ENCODE measurements at places on chromosomes 6 and 20.
A peak's percentile ranks its signal among the peaks of the same experiment; 100 is the strongest.

- no peak for DNase-seq
Measured at GRCh38 chr6:129252377-129253071, 369.6 kb downstream of the LAMA2 start.

- DNase-seq: no peak
Measured at GRCh38 chr20:16541878-16542277, 31.4 kb downstream of the KIF16B start.

DNA sequence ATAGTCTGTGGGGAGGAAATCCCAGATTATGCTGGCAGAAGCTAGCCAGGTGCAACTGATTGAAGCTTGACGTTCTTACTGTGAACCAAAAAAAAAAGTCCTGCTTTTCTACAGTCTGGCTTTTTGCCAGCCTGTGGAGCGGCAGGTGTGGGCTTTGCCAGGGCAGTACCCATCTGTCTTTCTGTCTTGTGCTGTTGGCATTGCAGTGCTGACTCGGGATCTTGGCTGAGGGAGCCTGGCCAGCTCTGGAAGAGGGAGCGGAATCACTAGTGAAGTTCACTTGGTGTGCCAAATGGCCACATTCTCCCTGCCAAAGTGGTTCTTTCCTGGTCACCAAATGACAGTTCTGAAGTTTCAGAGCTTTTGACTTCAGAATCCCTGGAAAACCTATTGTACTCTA, 5.0 kb downstream of the KIF3B start:
- DNase-seq: no peak

GRCh38 chr6:13554929-13555333, 19.5 kb upstream of the SIRT5 start:
- DNase-seq: no peak

GRCh38 chr6:42978487-42978838, 518 bp downstream of the PEX6 start:
- no peak for DNase-seq

DNA sequence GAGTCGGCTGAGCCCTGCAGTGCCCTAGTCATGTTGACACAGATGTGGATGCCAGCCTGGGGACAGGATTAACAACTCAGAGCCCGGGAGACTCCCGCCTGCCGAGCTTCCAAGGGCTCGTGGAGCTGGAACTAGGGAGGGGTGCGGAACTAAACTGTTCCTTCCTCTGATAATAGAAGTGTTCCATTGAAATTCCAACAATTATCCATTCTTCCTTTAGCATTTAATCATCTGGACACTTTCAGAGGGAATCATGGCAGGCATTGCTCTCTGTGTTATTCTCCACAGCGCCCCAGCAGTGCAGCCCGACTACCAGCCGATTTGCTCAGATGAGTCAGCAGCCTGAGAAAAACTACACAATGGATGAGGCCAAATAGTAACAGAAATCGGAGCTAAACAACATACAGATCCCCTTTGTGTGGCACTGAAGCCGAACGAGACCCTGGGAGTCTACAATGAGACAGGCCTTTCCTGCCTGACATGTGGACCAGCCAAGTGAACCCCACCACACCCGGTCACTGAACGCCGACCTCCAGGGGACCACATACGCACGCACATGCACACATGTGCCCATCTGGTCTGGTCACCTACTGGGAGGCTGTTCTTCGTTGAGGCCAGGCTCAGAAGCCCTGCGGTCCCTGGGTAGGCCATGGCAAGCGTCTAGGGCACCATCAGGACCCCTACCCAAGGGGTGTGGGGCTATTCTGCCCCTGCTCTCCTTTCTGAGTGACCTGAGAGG, 238.4 kb upstream of the AFDN start:
- DNase-seq: peak; percentile 74

DNA sequence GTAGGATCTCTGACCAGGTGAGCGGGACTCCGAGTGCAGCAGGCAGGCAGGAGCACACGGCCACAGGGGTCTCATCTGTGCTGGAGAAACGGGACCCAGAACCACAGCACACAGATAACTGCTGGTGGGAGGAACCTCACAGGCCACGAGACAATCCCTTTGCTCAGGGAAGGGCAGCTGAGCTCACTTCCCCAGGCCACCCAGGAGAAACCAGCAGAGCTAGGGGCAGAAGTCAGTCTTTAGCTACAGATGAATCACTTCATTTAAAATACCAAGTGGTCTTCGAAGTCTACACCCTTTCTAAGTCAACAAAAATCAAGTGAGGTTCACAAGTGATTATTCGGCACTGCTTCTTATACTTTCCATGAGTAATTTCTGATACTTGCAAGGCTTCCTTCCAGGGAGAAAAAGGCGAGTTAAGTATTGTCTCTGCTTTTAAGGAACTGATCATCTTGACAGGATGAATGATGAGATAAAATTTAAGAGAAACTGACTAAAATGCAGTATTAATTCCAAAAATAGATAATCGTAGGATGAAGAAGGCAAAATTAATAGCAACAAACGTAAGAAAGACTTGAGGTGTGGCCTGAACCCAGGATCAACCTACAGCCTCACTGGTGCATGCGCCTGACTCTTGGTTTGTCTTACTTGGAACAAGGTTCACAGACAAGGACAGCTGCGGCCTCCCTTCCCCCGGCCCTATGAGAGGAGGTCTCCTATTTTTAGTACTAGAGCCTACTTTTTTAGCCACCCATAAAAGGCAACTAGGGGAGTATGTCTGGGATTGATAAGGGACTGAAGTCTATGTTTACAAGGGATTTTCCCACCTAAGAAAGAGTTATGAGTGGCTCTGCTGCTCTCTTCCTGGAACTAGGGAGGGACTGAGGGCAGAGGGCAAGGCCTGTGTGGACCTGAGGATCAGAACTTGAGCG, 233.6 kb downstream of the TTLL2 start:
- no peak for DNase-seq

DNA sequence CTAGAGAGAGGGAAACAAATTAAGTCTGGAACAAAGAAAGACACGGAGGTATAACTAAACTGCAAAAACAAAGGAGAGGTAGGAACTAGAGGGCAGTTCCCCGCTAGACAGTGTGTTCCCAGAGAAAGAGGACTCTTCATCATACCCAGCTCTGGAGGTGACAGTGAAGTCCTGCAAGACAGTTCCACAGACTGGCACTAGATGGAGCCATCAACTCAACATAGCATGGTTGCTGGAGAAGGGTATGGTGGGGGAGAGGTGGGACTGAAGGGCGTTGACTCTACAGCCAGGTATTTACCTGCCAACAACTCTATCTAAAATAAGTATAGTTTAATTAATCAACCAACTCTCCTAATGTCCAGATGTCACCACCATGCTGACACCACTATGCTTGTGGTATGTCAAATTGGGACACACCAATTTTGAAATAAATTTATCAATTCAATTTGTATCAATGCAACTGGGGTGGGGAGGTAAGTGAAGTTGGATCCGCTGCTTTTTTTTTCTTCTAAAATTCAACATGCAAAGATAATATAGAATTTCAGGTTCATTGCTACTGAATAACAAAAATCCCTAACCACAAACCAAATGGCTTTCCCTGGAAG, 9.7 kb downstream of the BACH2 start:
- DNase-seq: no peak

DNA sequence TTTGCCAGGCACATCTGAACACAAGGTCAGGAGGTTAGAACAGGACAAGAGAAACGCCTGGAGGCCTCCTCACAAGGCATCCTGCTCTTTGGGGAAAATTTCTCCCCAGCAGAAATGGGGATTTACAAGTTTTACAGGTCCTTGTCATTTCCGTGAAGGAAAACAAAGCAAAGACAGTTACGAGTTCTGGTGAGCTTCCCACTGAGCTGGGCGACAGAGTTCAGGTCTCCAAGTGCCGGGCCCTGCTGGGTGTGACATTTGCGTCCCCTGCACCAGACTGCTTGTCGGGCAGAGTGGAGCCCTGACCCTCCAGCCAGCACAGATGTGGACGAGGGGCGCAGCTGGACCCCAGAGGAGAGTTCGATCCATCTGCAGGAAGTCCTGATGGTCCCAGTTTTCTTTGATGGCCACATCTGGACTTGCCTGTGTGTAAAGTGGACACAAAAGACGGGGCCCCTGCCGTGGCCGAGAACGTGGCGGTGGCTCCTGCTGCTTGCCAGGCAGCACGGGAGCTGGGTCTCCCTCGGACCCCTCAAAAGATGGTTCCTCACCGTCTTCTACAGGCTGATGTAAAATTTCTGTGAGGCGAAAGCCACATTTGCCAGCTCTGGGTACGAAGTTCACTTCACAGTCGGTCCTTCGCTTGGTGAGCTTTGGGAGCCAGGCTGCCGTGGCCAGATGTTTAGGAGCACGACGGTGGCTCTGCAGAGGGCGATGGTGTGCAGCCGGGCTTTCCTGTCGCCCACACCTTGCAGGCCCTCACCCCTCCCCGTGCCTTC, 5.2 kb upstream of the ADRM1 start:
- no peak for DNase-seq

- no peak for DNase-seq
Measured at GRCh38 chr6:36389353-36389752, 1.9 kb upstream of the ETV7 start.

DNA sequence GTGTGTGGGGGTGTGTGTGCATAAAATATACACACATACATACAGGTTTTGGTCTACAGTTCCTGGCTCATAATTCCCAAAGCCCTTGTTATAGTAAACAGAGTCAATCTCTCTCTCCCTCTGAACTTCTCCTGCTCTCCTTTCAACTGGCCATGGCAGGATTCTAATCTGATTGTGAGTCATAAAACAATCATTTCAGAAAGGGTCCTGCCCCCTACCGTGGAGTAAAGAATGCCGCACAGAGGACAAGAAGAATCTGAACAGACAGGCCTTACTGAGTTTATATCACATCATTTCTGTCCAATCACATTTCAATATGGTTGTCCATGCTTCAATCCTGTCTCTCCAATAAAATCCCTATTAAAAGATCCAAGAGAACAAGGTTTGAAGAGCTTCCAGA, 416.9 kb downstream of the FRK start:
- DNase-seq: no peak

DNA sequence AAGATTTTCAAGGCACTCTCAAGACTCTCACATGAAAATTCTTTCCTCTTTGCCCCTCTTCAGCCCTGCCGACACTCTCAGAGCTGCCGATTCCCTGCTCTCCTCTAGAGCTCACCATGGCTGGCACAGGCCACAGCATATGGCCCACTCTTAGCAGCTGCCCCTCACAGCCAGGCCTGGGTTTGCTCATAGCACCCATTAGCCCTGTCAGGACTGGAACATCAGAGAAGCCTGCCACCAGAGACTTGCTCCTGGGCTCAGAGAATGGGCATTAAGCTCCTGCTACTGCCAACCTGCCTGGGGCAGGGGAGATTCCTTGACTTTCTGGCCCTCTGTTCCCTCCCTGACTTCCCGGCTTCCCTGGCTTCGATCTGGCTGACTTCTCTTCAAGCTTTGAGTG, 96.7 kb downstream of the LRFN2 start:
- DNase-seq: no peak

DNA sequence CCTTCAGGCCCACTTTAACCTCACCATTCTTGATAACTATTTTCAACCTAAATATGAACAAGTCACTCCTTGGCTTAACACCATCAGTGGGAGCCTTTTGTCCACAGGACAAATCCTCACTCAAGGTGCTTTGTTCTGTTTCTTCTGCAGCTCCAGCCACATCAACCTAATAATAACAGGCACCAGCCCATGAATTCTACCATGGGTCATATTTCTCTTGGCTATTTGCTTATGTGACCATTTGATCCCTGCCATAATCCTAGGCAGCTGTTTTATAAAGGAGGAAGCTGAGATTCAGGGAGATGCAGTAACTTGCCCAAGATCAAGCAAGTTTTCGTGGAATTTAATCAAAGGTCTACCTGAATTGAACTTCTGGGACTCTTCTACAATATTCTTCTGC, 561.3 kb downstream of the DHX35 start:
- no peak for DNase-seq

DNA sequence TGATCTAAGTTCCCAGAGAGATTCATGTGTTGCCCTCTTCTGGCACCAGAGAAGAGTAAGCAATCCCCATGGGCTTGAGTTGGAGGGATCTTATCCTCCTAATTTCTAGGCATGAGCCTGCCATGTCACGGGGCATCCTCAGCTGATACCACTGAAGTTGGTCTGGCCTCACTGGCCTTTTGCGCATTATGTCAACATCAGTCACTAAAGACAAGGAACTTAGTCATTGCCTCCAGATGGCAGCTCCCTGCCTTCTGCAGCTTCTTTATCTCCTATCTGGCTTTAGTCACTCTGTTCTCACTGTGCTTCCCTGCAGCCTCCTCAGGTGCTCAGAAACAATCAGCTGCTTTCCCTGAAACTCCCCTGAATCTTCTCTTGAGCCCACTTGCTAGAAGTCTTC, 312.2 kb downstream of the ADGRG6 start:
- no peak for DNase-seq

GRCh38 chr6:46437671-46438221, 53.5 kb downstream of the RCAN2 start:
- no peak for DNase-seq

GRCh38 chr6:87529221-87529620, 56.4 kb downstream of the SLC35A1 start:
- DNase-seq: no peak

- no peak for DNase-seq
Measured at GRCh38 chr6:47967843-47968242, 143.2 kb downstream of the PTCHD4 start.

DNA sequence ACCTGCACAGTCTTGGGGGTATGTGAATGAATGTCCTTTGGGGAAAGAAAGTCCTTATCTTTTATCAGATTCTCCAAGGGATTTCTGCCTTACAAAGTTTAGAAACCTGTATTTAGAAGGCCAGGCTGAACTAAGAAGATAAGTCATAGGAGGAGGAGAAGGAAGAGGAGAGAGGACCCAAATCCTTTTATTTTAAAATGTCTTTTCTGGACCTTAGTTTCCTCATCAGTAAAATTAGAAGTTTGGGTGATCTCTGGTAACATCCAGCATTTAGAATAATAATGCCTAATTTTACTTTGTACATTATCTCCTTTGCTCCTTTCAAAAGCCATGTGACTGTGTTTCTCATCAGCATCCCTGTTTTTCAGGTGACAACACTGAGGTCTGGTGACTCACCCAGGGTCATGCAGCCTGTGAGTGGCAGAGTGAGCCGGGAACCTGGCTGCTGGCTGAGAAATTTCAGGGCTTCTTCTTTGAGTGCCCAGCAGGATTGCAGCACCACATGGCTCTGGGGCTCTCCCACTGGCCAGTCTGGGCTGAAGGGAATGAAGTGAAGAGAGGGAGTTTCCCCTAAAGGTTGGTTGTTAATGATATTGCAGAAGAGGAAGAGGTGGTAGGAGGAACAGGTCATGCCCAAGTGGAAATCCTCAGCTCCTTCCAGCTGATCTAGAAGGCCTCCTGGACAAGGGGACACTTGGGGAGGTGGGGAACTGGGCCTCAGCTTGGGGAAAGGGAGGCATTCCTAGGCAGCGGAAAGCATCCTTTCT, 34.0 kb downstream of the VEGFA start:
- no peak for DNase-seq

DNA sequence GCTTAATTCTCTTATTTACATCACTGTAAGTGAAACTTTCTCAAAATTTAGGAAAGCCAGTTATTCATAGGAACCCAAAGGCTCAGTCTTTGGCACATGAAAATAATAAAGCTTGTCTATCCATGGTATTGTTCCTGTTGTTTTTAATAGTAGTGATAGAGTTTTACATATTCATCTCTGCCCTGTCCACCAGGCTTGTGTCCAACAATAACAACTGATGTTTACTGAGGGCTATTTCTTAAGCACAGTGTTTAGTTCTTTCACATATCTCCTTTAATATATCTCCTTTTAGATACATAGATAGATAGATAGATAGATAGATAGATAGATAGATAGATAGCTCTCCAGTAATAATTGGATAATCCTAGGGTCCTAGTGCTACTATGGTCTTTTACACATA, 34.2 kb downstream of the FOXQ1 start:
- no peak for DNase-seq

GRCh38 chr6:7642791-7643190, 52.8 kb downstream of the SNRNP48 start:
- no peak for DNase-seq

GRCh38 chr6:150304429-150304828, 64.4 kb upstream of the IYD start:
- no peak for DNase-seq
